ENCODE measurements at places on chromosomes 2 and 18. TPM values are rescaled to one million over a fixed set of nuclear protein-coding genes. Genes with fewer than 3 reads are reported as not detected.

GRCh38 chr2:108634011-108634410 is 85.3 kb upstream of the RANBP2 start:
- no peak for ATAC-seq

DNA sequence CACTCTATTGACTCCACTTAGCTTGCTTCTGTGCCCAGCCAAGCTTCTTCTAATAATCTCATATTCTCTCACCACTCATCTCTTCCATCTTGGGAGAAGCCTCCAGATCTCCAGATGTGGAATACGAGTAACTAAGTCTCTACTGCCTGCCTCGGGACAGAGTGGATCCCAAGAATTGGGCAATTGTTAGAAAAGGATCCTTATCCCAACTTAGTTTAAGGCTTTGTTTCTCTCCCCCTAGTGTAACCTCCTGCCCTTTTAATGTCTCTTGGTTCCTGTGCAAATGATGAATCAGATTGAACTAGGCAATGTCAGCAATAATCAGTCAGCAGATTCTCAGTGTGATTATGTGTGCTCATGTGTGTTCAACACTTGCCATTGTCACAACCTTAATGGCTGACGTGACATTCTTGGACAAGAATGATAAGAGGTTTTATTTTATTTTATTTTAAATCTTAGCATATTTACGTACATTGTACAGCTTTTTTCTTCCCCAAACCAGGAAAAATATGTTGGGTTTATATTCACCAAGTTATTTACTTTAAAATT is 59.7 kb downstream of the MYO3B start:
- ATAC-seq = no peak

GRCh38 chr18:61606759-61607158 is 273.5 kb downstream of the CDH20 start:
- no peak for ATAC-seq

DNA sequence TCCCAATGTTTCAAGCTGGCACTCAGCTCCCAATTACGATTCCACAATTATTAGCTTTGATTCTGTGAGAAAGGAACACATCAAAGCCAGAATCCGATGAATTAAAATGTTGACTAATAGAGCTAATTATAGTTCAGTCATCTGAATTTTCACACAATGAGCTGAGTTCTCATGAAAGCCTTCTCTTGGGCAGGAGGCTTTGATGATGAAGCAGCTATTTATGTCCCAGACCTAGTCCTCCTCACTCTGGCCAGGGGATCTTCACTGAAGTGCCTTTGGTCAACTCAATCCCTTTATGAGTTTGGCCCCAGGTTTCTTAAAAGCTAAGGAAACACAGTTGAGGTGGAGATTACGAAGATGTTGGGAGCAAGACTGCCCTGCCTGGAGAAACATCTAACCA is 74.7 kb upstream of the PPM1B start:
- no peak for ATAC-seq

GRCh38 chr2:129347486-129348217 is 631.8 kb upstream of the RAB6C start:
- no peak for ATAC-seq

- ATAC-seq = no peak
Measured at GRCh38 chr18:67232991-67233390, 283.5 kb downstream of the DSEL start.

GRHL1 gene
- 0.85 TPM for total RNA-seq

DNA sequence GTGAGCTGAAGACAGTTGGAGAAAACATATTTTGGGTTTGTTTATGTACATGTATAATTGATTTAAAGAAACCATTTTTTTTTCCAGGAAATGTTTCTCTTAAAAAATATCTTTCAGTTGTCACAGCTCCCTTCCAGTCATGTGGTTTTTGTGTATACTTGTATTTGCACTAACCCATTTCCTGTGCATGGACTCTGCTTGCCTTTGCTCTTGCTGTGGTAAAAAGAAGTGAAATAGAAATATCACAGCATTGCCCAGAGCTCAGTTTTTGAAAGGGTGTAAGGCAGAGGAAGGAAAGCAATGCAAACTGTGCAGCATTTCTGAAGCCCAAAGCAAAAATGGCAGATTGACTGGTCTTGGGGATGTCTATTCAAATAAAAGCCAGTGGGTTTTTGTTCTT is 10.4 kb upstream of the DOCK10 start:
- peak; percentile 87 for ATAC-seq

MAP3K19 gene
- 0.13 TPM for total RNA-seq

DNA sequence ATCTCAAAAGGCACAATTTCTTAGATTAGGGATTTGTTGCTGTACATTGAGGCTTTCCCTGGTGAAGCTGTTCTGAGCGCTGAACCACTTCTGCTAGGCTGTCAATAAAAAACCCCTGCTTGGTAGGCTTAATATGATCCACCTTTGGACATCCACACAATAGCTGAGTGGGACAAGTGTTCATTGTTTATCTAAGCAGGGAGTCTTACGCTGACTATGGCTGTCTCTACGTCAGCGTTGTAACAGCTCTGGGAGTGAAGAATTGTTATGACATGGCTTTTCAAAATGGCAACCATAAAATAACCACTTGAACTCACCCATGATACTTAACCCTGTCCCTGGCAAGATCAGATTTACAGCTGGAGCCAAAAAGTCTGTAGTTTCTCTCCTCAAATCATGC is 111.5 kb upstream of the SULT1C3 start:
- no peak for ATAC-seq

GRCh38 chr2:206457188-206457634 is 13.9 kb downstream of the ADAM23 start:
- ATAC-seq = no peak

C2orf78 gene
- 0.08 TPM for total RNA-seq

DNA sequence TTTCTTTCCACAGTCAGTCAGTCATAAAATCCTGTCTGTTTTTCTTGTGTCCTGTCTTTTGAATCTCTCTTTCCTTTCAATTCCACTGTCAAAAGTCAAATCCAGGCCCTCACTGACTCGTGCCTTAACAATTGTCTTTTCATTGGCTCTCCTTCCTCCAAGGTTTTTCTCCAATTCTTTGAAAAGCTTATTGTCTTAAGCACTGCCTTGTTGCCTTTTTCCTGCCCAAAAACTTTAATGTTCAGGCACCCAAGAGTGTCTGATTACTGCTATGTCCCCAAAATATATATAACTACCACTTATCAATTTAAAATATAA is 13.9 kb upstream of the SULT1C4 start:
- no peak for ATAC-seq

- ATAC-seq = no peak
Measured at GRCh38 chr2:119487434-119488244, 36.6 kb downstream of the SCTR start.

DNA sequence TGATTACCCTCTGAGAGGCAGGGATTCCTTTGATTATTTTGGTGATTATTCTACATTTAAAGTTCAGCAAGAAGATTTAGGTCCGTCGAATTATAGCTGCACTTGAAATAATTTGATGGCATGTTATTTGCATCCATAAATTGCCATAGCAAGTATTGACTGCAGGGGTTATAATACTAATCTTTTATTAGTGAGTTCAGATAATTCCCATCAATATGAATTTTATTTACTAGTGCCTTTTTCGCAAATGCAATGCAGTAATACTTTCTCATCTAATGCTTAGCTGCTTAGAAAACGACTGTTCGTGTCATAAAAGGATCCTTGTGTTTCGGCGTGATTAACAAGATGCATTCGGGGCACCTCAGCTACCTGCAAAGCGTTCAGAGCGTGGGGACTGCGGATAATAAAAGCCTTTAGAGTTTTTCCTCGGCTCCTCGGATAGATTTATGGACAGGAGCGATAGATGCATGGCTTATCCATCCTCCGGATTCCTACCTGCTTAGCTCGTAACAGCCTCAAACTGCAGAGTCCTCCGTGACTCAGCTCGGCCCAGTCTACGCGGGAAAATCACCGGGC is 2.5 kb upstream of the GBX2 start:
- ATAC-seq = no peak

Data from activated T-helper 17 cell treated with anti-CD3 and anti-CD28 coated beads, Interleukin-2, amount 50 U/mL, for 72 hours (primary cell).